ENCODE measurements at places on chromosomes 6 and 20.
A peak's percentile ranks its signal among the peaks of the same experiment; 100 is the strongest.

DNA sequence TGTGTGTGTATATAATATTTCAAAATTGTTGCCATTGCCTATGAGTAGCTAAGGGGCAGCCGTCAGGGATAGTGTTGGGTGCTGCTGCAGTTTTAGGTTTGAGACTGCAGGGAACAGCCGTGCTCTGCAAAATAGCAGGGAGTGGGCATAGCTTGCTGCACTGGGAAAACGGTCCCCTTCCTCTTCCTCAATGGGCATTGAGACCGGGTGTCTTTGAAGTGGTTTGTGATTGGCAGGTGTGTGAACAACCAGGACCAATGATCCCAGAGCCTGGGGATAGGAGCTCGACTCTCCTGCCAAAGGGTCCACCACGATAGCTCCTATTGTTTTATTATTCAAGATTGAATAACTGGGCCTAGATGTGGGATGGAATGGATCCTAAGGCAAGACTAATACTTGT, 5.1 kb upstream of the EBF4 start:
- DNase-seq = no peak

GRCh38 chr6:2803731-2804429, 37.8 kb downstream of the SERPINB1 start:
- DNase-seq = no peak

DNA sequence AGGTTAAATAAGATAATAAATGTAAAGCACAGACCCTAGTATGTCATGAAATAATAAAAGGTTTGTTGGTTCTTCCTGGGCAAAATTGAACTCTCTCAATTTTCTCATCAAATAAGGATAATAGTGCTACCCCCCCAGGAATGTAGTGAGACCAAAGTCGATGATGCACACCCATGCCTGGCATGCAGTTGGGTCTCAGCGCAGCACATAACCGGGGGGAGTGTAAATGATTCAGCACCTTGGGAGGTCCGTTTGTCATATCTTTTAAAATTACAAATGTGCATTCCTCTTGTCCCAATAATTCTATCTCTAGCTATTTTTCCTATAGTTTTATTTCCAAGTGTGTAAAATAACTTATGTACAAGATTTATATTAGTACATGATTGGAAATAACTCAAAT, 31.3 kb upstream of the CCDC167 start:
- DNase-seq = no peak

- peak; percentile 41 for DNase-seq
These were observed 48.4 kb downstream of the CEP43 start for GRCh38 chr6:167047554-167047953.

DNA sequence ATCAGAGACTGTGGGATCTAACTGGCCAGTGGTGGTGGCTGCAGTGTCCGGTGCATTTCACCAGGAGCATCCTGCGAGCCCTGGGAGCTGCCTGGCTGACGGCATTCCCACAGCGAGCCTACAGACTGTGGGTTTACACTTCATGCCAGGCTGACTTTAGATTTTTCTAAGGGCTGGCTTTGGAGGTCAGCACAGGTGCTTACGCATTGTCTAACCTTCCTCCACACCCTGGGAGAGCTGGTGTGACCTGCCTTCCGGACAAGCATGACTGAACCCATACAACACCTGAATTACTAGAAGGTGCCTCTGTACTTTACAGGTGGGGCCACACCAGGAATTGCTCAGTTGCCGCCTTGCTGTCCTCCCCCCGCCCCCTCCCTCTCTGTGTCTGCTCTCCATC, 96.2 kb downstream of the RREB1 start:
- DNase-seq = no peak

- no peak for DNase-seq
These were observed 1.2 kb downstream of the RNF217 start for GRCh38 chr6:124963416-124963785.

GRCh38 chr6:15090145-15090579, 155.7 kb upstream of the JARID2 start:
- DNase-seq = no peak

Measured in naive thymus-derived CD4-positive, alpha-beta T cell (primary cell).